ENCODE measurements at places on chromosomes 4 and X.
A peak's percentile ranks its signal among the peaks of the same experiment; 100 is the strongest.

DNA sequence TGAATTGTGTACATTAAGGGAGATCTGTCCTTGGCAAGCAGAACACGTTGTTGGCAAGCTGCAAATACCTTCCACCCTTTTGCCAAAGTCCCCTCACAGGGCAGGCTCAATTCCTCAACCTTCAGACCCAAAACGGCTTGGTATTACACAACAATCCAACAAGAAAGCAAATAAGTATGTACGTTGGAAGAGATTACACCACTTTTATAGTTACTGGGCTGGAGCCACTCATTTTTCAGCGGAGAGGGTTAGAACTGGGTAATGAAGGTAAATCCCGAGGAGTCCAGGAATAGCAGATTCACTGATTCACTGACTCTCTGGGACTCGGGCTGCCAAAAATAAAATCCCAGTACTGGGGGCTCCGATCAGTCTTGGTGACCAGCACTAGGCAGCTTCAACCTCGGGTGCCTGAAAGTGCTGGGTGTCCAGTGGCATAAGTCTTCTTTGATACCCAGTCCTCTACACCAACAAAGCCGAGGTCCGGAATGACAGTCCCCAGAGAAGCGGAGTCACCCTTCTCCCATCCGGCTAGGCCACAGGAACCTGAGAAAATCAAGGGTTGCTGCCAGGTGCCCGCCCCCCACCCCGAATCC lies 587 bp downstream of the TIMM8A start:
- no peak for DNase-seq

DNA sequence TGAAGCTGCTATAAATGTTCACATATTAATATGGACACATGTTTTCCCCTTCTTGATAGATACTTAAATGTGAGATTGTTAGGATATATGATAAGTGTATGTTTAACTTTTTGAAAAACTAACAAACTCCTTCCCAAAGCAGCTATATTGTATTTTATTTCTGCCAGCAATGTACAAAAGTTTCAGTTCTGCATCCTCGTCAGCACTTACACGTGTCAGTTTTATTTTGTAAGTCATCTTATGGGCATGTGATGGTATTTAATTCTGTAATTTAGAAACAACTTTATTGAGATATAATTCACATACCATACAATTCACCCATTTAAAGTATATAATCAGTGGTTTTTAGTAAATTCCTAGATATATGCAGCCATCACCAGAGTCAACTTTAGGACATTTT lies 31.6 kb downstream of the RAPGEF2 start:
- DNase-seq: no peak

DNA sequence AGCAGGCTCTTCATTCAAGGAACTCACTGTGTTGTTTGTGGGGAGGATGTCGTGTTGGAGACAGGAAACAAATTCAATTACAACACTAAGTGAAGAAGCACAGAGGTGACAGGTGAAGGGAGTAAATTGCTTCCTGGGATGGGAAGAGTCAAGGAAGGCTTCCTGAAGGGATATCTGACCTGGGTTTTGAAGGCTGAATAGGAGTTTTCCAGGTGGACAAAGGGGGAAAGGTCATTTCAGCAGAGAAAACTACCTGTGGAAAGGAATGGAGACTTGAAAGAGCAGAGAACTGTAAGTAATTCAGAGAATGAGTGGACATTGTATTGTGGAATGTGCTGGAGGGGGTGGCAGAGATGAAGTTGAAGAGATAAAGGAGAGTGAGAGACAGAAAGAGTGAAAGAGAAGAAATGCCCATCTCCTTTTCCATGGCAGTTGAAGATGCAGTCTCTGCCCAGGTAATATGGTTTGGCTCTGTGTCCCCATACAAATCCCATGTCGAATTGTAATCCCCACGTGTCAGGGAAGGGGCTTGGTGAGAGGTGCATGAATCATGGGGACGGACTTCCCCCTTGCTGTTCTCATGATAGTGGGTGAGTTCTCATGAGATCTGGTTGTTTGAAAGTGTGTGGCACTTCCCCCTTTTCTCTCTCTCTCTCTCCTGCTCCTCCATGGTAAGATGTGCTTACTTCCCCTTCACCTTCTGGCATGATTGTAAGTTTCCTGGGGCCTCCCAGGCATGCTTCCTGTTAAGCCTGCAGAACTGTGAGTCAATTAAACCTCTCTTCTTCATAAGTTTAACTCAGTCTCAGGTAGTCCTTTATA lies 205.7 kb upstream of the BCOR start:
- DNase-seq: no peak

DNA sequence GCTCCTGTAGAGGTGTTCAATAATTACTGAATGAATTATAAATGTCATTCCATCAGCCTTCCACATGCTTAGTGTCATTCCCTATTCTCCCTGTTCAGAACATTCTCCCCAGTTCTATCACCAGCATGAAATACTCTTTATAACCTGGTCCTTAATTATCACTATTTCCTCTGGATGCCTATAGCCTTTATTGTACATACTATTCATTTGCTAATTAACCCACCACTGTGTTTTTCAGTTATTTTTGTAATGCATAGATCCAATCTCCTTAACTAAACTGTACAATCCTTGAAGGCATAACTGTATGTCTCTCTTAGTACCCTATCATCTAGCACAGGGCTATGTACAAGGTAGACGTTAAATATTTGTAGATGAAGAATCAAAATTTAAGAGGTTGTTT lies 1.2 kb downstream of the ABCB7 start:
- DNase-seq: no peak

GRCh38 chr4:143184503-143185252 lies at the start of gene USP38:
TSS of gene USP38 (plus strand) at chr4:143184917. CDS start at chr4:143185451, 534 bp downstream.
- peak; percentile 91 for DNase-seq

GRCh38 chrX:39811376-39811775 lies 286.4 kb downstream of the BCOR start:
- DNase-seq: no peak

- no peak for DNase-seq
Observed at GRCh38 chrX:97372001-97372766, 488.5 kb downstream of the RPA4 start.

DNA sequence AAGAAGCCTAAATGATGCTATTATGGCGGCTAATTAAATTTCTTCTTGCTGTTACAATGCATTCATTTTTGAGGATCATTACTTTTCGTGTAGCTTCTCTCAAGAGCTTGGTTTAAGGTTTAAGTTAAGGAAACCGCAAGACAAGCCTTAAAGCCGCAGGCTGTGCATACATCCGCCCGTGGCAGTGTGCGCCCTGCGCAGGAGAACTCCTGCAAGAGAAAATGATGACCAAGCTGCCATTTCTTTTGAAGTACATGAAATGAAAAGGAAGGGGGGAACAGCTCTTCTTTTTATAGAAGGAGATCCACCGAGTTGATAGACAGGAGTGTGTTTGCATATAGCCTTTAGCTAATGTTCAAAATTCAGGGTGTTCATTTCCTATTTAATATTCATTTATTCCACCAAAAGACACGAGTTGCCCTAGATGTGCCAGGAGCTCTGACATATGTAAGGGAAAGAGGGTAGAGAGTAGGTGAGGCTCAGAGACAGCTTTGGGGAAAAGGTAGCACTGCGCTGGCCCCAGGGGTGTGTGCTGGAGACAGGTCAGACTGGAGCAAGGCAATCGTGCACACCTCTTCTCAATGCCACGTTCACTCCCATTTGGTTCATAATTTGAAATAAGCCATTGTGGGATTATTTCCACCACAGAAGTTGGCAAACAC lies 112.1 kb upstream of the LDB2 start:
- no peak for DNase-seq

DNA sequence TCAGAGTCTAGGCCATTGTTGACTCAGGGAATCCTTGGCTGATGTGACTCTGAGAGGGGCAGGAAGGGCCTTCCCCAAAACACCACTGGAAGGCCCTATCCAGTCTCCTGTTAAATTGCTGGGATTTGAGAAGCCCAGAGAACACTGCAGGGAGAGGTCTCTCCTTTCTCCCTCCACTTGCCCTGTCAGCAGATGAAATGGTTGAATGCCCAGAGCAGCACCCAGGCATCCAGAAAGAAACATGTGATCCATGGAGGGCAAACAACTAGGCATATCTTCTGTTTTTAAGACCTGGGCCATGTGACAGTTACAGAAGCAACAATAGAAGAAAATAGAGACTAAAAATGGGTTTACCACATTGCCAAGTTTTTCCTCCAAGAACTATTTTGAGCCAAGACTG lies 291.1 kb downstream of the QDPR start:
- no peak for DNase-seq

GRCh38 chr4:83217721-83218522 lies 66.7 kb downstream of the COQ2 start:
- no peak for DNase-seq

DNA sequence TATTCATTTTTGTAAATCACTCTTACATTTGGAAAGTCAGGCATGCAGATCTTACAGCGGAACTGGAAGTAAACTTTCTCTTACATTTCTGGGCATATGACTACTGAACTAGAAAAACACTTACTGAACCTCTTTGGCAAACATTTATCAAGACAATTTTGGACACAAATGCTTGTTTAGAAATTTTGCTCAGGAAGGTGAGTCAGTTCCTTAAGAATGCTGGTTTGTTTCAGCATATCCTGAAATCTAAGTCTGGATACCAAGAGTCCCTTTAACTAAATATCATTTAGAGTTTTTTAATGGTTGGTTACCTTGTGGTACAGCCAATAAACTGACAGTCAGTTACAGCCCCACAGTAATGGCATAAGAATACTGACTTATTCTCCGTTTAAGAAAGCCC lies 15.0 kb downstream of the SHISA3 start:
- peak; percentile 86 for DNase-seq

DNA sequence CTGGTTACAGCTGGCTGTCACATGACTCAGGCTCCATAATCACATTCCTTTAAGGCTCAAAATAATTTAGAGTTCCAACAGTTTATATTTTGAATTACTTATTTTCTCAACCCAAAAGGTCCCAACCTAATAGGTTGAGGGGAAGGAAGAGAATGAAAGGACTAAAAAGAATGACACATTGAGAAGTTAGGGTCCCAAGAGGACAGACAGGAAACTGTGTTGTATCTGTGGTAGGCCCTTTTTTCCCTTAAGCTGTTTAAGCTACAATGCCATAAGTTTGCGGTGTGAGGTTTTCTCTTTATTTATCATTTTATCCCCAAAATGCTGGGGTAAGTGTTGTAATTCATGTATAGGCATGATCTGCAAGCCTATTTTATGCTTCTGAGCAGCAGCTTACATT lies 290.2 kb downstream of the ZNF674 start:
- DNase-seq: peak; percentile 42

DNA sequence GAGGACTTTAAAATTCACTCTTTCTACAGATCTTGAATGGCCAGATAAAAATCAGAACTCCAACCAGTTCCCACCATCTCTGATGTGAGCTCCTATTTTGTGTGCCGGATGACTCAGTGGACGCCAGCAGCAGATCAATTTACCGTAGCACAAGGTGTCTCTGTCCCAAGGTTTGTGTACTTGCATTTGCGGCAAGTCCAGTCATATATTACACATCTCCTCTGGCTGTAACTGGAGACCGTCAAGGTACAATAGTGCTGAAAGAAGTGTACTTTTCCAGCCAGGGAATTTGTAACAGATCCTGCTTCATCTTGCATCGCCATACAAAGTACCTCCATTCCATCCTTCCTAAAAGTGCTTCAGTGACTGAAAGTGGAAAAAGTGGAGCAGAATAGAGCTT lies 108.2 kb upstream of the SORBS2 start:
- no peak for DNase-seq

GRCh38 chr4:33226133-33226532 lies 2506.0 kb downstream of the PCDH7 start:
- DNase-seq: no peak

DNA sequence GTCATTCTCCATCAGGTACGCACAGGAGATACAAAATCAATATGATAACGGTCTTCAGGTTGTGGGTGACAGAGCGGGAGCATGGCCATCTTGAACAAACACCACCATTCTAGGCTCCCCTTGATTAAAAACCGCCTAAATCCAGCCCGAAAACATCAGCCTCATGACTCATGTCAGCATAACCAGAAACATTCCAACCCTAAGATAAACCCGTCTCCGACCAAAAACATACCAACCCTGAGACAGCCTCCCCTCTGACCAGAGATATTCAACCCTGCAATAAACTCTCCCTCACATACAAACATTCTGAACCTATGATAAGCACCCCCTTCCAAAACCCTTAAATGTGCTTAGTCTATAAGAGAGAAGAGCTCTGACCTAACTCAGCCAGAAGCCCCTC lies 157.9 kb downstream of the DHRSX start:
- peak; percentile 71 for DNase-seq

DNA sequence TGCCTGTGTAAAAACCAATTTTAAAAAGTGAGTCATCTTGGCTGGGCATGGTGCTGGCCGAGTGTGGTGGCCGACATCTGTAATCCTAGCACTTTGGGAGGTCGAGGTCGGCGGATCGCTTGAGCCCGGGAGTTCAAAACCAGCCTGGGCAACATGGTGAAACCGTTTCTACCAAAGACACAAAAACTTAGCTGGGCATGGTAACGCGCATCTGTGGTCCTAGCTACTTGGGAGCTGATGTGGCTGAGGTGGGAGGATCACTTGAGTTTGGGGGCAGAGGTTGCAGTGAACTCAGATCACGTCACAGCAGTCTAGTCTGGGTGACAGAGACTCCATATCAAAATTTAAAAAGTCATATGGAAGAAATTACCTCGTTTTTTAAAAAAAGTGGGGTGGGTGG lies 7.6 kb downstream of the RLIM start:
- no peak for DNase-seq

DNA sequence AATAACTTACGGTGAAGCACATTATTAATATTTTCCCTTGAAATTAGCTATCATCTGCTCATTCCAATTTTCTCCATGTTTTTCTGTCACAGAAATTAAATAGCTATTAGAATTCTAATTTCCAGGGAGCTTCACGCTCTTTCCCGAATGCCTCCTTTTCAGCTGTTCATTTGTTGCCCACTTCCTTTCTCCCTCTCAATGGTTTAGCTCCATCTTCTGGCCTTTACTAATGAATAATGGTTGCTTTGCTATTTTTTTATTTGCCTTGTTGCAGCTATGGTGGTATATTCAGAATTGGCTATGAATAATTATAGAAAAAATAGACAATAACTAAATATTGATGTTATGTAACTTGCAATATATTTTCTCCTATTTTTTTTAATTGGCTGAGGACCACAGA lies 70.5 kb downstream of the GRIA2 start:
- DNase-seq: peak; percentile 42

DNA sequence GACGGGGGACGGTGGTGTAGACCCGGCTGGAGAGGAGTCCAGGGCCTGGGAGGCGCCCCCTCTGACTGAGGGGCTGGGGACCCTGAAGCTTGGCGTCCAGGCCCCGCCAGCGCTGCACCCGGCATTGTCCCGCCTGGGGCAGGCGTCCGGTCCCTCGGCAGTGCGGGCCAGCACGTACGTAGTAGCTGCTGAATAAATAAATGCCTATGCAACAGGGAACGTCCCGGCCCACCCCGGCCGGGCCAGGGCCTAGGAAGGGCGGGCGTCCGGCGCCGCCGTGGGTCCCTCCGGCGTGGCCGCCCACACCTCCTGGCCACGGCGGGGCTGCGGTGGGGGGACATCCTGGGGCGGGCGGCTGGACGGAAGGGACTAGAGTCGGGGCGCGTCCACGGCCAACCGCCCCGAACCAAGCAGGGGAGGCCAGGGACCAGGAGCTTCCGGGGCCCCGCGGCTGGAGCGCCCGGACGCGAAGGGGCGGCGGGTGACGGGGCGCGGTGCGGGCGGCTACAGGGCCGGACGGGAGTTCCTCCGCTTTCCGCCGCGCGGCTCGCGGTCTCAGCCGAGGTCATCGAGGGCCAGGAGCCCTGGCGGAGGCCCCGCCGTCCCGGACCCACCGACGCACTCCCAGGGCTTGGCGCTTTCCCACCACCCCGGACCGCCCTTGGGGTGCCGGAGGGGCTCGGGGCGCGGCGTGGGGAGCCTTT lies 886 bp upstream of the WWC2 start:
- peak; percentile 38 for DNase-seq
